ENCODE measurements at places on chromosomes 13 and 19. TPM values are rescaled to one million over a fixed set of nuclear protein-coding genes. Genes with fewer than 3 reads are reported as not detected.

Gene C13orf46
- 0.54 TPM for total RNA-seq

Gene SPRED3
- total RNA-seq = 3.8 TPM

Gene XPO4
- 33.5 TPM for total RNA-seq

Gene PSG2
- not detected for total RNA-seq

Gene CD33
- total RNA-seq = 0.36 TPM

Gene GRK1
- total RNA-seq = 0.45 TPM

Gene ICAM5
- total RNA-seq = 1.6 TPM

Gene NHLRC3
- 42.1 TPM for total RNA-seq

Gene CILP2
- total RNA-seq = 0.64 TPM

Gene SIGLEC7
- 0.36 TPM for total RNA-seq

Data from cerebellum (tissue), 4 donors.